ENCODE measurements at places on chromosomes 16 and 17.

- no peak for DNase-seq
Measured at GRCh38 chr16:67999985-68000384, 701 bp upstream of the DPEP2 start.

DNA sequence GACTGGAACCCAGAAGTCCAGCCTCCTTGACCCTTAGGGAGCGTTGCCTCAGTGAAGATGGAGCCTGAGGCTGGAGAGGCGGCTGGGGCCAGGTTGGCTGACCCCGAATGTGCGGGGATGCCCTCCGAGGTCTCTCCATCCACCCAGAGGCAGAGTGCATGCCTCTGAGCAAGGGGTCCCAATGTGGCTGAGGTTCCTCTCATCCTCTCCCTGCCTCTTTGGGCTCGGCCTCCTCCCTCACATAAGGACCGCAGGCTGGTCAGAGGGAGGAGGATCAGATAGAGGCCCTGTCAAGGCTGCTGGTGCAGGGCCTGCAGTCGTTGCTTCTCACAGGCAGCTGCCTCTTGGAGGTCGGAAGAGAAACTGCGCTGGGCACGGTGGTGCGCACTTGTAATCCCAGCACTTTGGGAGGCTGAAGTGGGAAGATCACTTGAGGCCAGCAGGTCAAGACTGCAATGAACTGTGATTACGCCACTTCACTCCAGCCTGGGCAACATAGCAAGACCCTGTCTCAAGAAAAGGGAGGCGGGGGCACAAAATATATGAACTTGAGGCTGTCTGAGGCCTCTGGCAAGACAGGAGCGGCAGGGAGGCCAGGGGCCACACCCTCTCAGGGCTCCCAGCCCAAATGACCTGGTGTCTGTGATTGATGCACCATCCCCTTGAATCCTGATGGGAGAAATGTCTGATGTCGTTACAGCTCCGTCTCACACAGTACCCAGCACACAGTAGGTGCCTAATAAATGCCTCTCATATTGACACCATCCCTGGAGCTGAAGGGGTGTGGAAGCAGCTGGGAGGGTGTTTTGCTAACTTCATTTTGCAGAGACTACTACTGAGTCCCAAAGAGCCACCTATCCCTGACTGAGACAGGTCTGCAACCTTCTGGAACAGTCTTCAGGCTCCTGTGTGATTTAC is 220.1 kb upstream of the GSE1 start:
- no peak for DNase-seq

GRCh38 chr16:27208081-27208680 is 4.9 kb downstream of the KDM8 start:
- no peak for DNase-seq

DNA sequence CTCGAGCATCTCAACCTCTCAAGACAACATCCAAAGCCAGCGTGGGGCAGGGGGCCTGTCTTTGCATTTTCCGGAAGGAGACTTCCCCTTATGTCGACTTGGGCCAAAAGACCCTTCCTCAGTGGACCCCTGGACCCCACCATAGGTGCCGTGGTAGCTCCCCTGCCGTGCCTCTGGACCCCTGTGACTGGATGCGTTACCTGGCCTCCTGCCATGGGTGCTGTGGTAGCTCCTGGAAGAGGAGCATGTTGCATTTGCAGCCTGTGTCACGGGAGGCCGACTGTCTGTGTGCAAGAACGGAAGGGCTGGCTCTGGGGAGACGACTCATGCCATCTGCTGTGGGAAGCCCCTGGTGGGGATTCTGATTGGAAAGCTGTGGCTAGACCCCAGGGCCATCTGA is 130.1 kb downstream of the FOXL1 start:
- no peak for DNase-seq

- DNase-seq: peak; percentile 82
Measured at GRCh38 chr17:38869526-38870258, at the start of gene LASP1. Gene LASP1, plus strand, starts transcription at chr17:38870058. Its CDS starts 132 bp downstream, at chr17:38870190.

DNA sequence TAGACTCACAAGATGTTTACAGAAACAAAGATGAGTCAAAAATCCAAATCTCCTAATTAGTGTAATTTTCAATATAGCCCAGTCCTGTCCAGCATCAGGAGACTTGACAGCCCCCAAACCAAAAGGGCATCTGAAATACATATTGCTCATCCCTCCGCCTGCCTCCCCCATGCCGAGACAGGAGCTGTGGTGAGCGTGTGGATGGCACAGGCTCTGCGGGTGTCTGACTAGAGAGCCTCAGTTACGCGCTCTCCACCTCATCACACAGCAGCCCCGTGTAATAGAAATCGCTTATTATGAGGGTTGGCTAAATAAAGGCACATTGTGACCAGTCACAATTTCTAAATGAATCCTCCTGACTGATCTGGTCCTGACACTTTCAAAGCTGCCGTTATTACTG is 43.1 kb upstream of the CBLN1 start:
- DNase-seq: no peak

DNA sequence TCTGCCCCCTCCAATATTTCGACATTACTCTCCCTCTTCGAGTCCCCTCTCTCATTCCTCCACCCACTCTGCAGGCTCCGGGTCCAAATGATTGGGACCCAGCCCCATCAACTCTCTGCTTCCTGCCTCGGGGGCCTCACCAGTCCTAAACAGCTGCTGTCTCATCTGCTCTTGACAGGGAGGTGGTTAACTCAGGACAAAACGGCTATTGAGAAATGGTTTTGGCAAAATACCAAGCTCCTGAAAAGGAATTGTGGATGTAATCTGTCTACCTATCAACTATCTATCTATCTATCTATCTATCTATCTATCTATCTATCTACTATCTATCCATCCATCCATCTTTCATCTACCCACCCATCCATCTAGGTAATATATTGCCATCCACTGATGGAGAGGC is 2.2 kb downstream of the CD300H start:
- no peak for DNase-seq

- DNase-seq: no peak
Measured at GRCh38 chr17:69696650-69697049, 282.2 kb downstream of the MAP2K6 start.

GRCh38 chr17:82247856-82248671 is 19.2 kb downstream of the SLC16A3 start:
- no peak for DNase-seq
